Stimulated activated CD4-positive, alpha-beta T cell treated with anti-CD3 and anti-CD28 coated beads, Interleukin-15, amount 100 ng/mL, for 1 hour (primary cell): ENCODE measurements at places on chromosomes 7 and 10.

DNA sequence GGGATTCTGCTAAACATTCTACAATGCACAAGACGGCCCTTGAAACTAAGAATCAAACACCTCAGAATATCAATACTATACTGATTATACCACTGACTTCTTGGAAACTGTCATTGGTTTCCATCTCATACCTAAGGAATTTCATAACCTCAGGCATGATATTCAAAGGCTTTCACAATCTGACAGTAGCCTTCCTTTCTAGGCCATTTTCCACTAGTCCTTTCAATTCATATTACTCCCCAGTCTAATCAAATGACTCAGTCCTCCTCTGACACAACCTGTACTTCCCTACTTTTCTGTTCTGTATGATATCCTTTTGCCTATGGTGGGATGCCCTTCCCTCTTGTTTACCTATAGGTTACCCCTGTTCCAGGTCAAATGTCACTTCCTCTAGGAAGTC lies 48.3 kb downstream of the CSTF2T start:
- no peak for DNase-seq

- no peak for DNase-seq
These were observed 154.4 kb downstream of the VTI1A start for GRCh38 chr10:112601214-112602090.

DNA sequence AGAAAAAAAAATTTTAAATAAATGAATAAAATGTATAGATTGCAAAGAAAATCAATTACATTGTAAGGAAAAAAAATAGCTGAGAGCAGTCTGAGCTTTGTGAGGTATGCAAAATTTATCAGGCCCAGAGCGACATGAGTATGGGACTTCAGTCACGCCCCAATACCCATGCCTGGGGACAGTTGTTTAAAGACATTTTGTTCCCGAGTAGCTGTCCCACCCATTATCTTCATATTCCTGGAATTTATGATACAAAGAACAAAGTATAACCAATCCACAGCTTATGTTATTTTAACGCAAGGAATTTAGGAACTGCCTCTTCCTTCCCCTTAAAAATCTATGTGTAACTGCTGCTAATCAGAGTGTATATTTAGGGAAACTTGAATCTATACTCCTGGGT lies 1.6 kb upstream of the PON2 start:
- DNase-seq = no peak

DNA sequence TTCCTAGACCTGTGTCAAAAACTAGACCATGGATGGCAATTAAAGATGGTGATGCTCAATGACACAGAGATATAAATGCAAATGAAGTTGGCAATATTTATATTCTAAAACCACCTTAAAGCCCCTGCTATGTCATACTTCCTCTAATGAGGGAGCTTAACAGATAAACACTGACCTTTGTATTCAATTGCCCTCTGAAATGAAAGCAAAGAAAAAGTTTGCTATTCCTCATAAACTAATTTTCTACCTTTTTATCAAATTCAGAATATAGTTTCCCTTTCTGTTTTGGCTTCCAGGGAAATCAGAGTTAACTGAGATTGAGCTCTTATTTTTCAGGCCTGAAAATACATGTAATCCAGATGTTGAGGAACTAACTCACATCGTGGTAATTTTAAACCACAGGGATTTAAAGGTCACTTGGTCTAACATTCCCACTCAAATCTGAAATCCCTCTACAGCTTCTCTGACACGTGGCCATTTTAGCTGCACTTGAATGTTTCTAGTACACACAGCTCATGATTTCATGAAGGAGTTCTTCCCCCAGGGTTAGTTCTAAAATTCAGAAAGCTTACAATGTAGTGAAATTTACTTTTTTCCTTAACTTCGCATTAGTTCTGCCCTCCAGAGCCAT lies 37.9 kb upstream of the ABCB5 start:
- no peak for DNase-seq

- no peak for DNase-seq
These were observed 327.4 kb downstream of the PLXNA4 start for GRCh38 chr7:132248841-132249240.

DNA sequence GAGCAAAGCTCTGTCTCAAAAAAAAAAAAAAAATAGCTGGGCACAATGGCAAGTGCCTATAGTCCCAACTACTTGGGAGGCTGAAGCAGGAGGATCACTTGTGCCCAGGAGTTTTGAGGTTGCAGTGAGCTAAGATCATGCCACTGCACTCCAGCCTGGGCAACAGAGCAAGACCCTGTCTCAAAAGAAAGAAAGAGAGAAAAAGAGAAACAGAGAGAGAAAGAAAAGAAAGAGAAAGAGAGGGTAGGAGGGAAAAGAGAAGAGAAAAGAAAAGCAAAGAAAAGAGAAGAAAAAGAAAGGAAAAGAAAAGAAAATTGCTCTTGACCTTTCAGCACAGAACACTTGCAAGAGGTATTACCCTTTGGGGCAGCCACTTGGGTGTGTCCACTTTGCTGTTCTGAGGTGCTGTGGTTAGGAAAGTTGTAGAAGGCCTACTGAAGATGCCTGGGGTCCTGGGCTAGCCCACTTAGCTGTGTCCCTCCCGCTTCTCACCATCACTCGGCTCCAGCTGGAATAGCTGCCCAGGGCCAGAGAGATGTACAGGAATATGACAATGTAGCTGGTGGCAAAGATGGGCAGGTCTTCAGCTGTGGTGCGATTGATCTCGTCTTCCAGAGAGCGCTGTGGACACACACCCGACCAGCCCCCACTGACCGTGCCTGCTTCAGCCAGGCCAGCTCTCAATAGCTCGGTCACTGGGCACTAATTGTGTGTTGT lies 5.6 kb downstream of the NPC1L1 start:
- no peak for DNase-seq

DNA sequence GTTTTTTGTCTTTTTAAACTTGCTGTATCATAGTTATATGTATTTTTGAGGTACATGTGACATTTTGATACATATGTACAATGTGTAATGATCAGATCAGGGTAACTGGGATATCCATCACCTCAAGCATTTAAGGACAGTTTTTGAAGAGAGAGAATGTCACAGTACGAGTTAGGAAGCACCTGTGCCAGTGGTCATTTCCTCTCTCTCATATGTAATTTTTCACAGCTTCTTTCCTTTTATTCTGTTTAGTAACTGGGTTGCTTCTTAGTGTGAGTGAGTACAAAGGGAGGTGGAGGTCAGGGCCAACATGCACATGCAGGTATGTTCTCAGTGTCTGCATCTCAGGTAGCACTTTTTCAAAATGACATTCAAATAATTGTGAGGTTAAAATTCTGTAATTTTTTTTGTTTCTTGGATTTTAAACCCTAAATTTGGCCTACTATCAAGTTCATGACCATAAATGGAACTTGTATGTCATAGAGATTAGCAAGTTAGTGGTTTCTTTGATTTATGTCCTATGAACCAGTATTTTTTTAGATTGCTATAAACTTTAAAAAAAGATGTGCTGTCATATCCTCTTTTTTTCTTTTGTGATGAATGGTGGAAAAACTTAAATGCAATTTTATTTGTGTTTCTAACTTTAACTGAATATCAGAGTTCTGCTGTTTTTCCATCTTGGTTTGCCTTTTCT lies 42.7 kb downstream of the SNX10 start:
- DNase-seq = no peak

DNA sequence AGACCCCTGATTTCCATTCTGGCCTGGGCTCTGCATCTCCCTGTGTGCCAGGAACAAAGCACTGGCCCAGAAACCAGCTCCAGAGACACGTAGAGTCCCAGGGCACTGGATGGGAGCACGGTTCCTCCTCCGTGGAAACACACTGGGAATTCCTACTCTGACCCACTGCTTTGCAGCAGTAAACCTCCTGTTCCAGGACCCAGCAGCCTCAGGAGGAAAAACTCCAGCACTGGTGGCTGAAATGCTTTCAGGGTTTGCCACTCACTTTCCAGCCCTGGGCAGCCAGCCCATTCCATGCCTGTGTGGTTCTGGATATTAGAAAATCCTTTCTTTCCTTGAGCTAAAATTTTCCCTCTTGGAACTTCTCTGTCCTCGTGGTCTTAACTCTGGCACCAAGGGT lies 58.0 kb downstream of the FAM171A1 start:
- DNase-seq = no peak

GRCh38 chr7:73978661-73979563 lies 49.1 kb upstream of the ELN start:
- no peak for DNase-seq

DNA sequence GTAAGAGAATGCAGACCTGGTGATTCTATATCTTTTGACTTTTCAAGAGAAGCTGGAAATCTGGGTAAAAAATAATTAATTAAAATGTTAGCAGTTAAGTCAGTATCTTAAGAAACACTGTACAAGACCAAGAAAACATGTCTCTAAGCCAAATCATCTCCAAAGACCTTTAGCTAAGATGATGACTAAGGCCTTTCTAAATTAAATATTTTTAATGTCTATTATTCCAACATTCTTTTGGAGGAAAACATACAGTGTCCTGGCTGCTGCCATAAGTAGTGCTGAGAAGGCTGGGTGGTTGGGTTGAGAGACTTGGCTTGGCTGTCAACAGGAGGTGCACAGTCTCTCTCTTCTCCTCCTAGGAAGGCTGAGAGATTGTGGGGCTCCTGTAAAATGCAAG lies 20.3 kb downstream of the STARD3NL start:
- DNase-seq = no peak

GRCh38 chr10:93465806-93466675 lies 16.1 kb downstream of the MYOF start:
- DNase-seq = no peak
